ENCODE measurements at places on chromosomes 4 and X. TPM values are rescaled to one million over a fixed set of nuclear protein-coding genes. Genes with fewer than 3 reads are reported as not detected.

- H3K27ac ChIP-seq = no peak overlapping the region
- no peaks in the 10 kb centered on the region for H3K36me3 ChIP-seq
- no peaks in the 10 kb centered on the region for H3K27me3 ChIP-seq
- DNase-seq = no peak
- H3K4me3 ChIP-seq = no peak overlapping the region
These were observed 313.4 kb upstream of the MAGEB2 start for GRCh38 chrX:29902004-29902403.

DNA sequence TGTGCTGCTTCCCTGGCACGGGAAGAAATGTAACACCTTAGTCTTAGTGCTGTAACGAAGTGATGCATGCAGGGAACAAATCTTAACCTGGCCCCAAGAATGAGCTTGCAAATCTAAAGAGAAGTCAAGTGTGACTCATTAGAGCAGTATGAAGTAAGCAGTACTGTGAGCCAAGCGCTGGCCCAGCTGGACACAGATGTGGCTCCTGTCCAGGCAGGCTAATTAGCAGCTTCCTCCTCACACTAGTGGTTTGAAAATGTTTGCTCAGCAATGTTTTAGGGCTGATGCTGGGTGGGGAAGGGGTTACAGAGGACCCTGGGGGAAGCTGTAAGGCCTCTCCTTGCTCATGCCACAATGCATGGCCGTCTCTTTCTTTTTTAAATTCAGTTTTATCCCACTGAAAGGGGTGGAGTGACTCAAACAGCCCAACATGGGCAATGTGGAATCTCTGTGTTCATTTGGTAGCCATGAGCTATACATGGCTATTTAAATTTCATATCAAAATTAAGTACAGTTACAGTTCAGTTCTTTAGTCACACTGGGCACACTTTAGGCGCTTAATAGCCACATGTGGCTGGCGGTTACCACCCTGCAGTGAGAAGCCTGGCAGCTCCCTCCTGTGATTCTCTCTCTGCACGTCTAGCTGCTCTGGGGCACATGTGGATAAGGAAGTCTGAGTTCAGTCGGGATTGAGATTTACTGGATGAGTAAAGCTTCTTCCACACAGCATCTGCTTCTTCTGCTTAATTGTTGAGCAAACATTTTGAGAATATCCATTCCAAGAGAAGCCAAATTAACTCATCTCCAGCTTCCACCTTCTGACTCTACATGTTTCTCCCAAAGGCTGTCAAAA lies 48.8 kb downstream of the MAP7D2 start:
- H3K36me3 ChIP-seq = no peaks in the 10 kb centered on the region
- no peak overlapping the region for H3K27ac ChIP-seq
- H3K4me1 ChIP-seq = peaks cover 13% of the 10 kb centered on the region
- DNase-seq = peak; percentile 89

- no peak for DNase-seq
- H3K27ac ChIP-seq = no peak overlapping the region
- H3K27me3 ChIP-seq = no peaks in the 10 kb centered on the region
- H3K4me3 ChIP-seq = no peak overlapping the region
These were observed 229.5 kb downstream of the MAPK10 start for GRCh38 chr4:86130160-86130933.

GRCh38 chrX:49277535-49277830 lies 7.9 kb downstream of the PPP1R3F start:
- no peaks in the 10 kb centered on the region for H3K27me3 ChIP-seq
- DNase-seq = no peak
- no peak overlapping the region for H3K27ac ChIP-seq
- H3K4me1 ChIP-seq = no peaks in the 10 kb centered on the region

DNA sequence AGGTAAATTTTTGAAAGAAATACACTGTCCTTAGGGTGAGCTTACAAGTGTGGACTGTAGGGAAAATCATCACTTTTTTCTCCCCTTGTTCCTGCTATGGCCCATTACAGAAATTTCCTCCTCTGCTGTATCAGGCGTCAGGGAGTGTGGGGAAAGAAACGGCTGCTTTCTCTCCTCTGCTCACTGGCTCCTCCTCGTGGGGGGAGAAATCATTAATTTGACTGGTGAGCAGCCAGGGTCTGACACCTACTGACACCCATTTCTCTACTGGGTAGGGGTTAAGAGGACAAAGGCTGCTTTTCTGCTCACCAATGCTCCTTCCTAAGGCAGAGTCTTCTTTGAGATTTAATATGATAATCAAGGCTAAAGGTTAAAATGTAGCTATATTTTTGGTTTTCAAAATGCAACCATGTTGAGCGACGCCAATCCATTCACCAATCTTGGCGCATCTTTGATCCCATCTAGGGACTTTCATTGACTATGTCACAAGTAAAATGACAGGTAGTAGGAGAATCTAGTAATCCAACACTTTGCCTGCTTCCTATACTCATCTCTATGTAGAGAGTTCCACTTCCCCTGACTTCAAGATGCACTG lies 25.1 kb downstream of the SETD7 start:
- H3K27ac ChIP-seq = no peak overlapping the region
- H3K4me1 ChIP-seq = peaks cover 4% of the 10 kb centered on the region
- DNase-seq = no peak
- peaks cover 45% of the 10 kb centered on the region for H3K36me3 ChIP-seq
- H3K4me3 ChIP-seq = no peak overlapping the region
- H3K27me3 ChIP-seq = no peaks in the 10 kb centered on the region

BMPR1B gene
- 2.0 TPM for total RNA-seq

- H3K4me1 ChIP-seq = no peaks in the 10 kb centered on the region
- DNase-seq = no peak
- H3K36me3 ChIP-seq = no peaks in the 10 kb centered on the region
- H3K27me3 ChIP-seq = no peaks in the 10 kb centered on the region
These were observed 54.8 kb downstream of the PAGE2 start for GRCh38 chrX:55143621-55144020.

PLAC8 gene
- total RNA-seq = 0.71 TPM

DNA sequence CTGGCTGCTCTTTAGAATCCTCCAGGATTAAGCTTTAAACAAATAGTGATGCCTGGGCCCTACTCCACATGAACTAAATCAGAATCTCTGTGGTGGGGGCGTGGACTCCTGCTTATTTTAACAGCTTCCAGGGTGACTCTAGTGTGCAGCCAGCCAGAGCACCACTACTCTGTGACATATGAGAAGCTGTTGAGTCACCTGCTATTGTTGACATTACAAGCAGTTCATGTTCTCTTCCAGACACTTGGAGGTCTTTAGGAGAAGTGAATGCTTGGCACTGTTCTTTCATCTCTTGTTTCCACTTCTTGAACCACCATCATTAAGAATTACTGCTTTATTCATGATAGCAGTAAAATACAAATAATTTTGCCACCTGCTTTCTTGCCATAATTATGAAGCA lies 426 bp upstream of the C4orf51 start:
- H3K27me3 ChIP-seq = no peaks in the 10 kb centered on the region
- H3K27ac ChIP-seq = peak overlapping the region; percentile 44
- DNase-seq = peak; percentile 69
- H3K4me3 ChIP-seq = no peak overlapping the region
- H3K36me3 ChIP-seq = no peaks in the 10 kb centered on the region

- H3K27ac ChIP-seq = no peak overlapping the region
- DNase-seq = no peak
- H3K27me3 ChIP-seq = no peaks in the 10 kb centered on the region
- no peaks in the 10 kb centered on the region for H3K36me3 ChIP-seq
- no peak overlapping the region for H3K4me3 ChIP-seq
- no peaks in the 10 kb centered on the region for H3K4me1 ChIP-seq
These were observed 406.8 kb downstream of the SLITRK2 start for GRCh38 chrX:146224442-146224841.

CSAG1 gene
- total RNA-seq = not detected

GRCh38 chrX:100649550-100650356 lies 5.8 kb downstream of the SRPX2 start:
- H3K36me3 ChIP-seq = no peaks in the 10 kb centered on the region
- DNase-seq = peak; percentile 92
- H3K4me1 ChIP-seq = no peaks in the 10 kb centered on the region
- no peak overlapping the region for H3K4me3 ChIP-seq
- H3K27me3 ChIP-seq = no peaks in the 10 kb centered on the region

- DNase-seq = no peak
- H3K27ac ChIP-seq = no peak overlapping the region
- no peaks in the 10 kb centered on the region for H3K4me1 ChIP-seq
- H3K36me3 ChIP-seq = no peaks in the 10 kb centered on the region
- no peaks in the 10 kb centered on the region for H3K27me3 ChIP-seq
These were observed 87.8 kb downstream of the HPGD start for GRCh38 chr4:174434455-174434854.

DNA sequence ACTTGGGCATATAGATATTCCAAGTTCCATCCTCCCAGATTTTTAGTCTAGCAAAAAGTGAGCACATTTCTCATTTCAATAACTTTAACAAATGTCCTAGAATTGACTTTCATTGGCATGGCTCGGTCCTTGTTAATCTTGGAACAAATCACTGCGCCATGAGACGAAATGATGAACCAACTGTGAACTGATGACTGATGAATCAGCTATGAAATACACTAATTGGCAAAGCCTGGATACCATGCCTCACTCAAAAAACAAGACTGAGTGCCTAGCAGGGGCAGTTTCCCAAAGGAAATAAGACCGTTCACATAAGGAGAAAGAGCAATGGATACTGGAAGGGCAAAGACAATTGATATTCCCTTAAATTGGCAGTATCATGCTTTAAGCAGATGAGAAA lies 248.6 kb upstream of the VEGFC start:
- DNase-seq = no peak
- H3K27me3 ChIP-seq = no peaks in the 10 kb centered on the region
- no peak overlapping the region for H3K4me3 ChIP-seq
- no peaks in the 10 kb centered on the region for H3K4me1 ChIP-seq

- no peaks in the 10 kb centered on the region for H3K27me3 ChIP-seq
- peak overlapping the region; percentile 93 for H3K27ac ChIP-seq
- H3K4me1 ChIP-seq = no peaks in the 10 kb centered on the region
- DNase-seq = no peak
- no peaks in the 10 kb centered on the region for H3K36me3 ChIP-seq
These were observed 2.0 kb downstream of the SEC24B start for GRCh38 chr4:109435635-109436034.

DNA sequence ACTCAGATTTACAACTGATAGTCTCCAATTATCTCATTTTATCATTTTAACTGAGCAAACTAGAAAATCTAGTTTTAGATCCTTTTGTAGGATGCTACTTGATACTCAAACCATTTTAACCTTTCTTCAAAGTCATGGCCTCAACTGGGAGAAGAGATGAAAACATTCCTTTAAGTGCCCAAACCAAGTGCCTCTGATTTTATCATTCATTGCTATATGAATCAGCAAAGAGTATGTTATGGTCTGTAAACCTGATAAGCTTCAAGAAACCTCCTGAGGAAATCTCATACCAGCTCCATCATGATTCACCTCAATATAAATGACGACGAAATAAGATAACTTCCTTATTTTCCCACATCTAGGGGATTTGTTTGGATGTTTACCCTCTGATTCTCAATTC lies 119.9 kb downstream of the FAM13A start:
- no peak overlapping the region for H3K4me3 ChIP-seq
- H3K4me1 ChIP-seq = no peaks in the 10 kb centered on the region
- H3K27ac ChIP-seq = no peak overlapping the region
- H3K36me3 ChIP-seq = no peaks in the 10 kb centered on the region
- no peaks in the 10 kb centered on the region for H3K27me3 ChIP-seq

GRCh38 chrX:105738162-105738561 lies 84.2 kb upstream of the NRK start:
- H3K27ac ChIP-seq = no peak overlapping the region
- DNase-seq = no peak
- no peak overlapping the region for H3K4me3 ChIP-seq

DNA sequence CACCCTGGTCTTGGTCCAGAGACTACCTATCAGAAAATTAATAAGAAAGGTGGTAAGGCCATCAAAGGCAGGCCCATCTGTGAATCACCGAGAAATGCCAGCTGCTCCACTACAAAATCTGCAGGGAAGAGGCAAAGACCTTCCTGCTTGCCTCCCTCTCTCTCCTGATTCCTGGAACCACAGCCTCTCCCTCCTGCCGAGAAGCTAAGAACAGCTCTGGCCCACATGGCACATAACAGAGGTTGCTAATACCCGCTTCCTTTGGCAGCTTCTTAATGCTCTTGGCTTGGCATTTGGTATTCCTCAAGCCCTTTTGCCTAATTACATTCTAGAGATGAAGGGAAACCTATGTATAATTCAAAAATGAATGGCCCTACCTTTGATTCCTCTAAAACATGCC lies 32.9 kb downstream of the RAI2 start:
- DNase-seq = no peak
- H3K36me3 ChIP-seq = no peaks in the 10 kb centered on the region
- H3K4me3 ChIP-seq = no peak overlapping the region
- peaks cover 25% of the 10 kb centered on the region for H3K4me1 ChIP-seq
- H3K27ac ChIP-seq = no peak overlapping the region

EMCN gene
- 6.9 TPM for total RNA-seq

DNA sequence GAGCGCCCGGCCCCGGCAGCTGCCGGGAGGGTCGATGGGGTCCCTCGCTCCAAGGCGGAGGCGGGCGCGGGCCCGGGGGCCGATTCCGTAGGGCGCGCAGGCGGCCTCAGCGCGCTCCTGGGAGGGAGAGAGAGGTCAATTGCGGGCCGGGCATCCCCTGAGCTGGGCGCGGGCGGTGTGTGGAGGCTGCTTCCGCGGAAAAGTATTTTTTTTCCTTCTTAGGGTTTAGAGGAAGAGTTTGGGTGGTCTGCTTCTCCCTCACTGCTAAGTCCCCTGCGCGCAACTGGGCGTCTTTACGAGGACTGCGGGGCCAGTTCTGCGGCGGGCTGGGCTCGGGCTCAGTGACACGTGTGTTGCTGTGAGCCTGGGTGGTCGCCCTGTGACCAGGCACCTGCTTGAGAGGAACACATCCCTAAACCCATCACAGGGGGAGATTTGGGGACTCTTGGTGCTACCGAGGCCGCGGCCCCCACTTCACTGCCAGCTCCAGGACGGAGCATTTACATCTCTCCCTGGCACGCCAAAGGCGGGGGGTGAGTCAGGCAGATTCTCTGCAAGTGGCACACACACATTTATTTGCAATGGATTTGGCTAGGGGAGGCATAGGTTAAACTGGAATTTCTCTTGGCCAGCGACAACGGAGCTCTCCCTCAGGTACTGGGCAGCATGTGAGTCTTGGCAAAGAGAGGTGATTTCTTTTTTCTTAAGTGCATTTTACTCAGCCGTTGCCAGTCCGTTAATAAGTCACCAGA lies 151.2 kb upstream of the SLC4A4 start:
- peaks cover 7% of the 10 kb centered on the region for H3K4me1 ChIP-seq
- H3K4me3 ChIP-seq = peak overlapping the region; percentile 55
- no peaks in the 10 kb centered on the region for H3K27me3 ChIP-seq
- peak; percentile 68 for DNase-seq

Measured in sigmoid colon (tissue), 7 donors.